ENCODE measurements at places on chromosomes 2 and 18.
A peak's percentile ranks its signal among the peaks of the same experiment; 100 is the strongest.

- no peak for DNase-seq
Measured at GRCh38 chr2:925309-925708, 25.3 kb upstream of the SNTG2 start.

DNA sequence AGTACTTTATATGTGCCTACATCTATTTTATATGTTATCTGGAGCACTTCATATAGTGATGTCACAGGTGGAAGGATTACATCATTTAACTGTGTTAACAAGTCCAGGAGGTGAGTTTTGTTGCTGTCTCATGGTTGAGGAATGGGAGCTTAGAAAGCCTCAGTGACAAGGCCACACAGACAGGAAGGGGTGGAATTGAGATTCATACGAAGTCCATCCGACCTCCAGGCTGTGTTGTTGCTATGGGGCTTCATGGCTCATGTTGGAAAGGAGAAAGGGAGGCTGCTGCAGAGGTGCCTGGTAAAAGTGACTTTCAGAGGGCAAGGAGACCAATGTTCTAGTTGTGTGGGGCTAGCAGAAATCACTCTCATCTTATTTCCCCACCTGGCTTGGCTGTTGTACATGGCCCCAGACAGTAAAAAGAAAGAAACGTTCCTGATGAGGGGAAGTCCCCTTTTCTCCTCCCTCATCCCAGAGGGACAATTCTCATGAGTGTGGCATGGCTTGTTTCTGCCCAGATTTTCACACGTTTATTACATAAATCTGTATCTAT, 31.0 kb upstream of the GREB1 start:
- no peak for DNase-seq

DNA sequence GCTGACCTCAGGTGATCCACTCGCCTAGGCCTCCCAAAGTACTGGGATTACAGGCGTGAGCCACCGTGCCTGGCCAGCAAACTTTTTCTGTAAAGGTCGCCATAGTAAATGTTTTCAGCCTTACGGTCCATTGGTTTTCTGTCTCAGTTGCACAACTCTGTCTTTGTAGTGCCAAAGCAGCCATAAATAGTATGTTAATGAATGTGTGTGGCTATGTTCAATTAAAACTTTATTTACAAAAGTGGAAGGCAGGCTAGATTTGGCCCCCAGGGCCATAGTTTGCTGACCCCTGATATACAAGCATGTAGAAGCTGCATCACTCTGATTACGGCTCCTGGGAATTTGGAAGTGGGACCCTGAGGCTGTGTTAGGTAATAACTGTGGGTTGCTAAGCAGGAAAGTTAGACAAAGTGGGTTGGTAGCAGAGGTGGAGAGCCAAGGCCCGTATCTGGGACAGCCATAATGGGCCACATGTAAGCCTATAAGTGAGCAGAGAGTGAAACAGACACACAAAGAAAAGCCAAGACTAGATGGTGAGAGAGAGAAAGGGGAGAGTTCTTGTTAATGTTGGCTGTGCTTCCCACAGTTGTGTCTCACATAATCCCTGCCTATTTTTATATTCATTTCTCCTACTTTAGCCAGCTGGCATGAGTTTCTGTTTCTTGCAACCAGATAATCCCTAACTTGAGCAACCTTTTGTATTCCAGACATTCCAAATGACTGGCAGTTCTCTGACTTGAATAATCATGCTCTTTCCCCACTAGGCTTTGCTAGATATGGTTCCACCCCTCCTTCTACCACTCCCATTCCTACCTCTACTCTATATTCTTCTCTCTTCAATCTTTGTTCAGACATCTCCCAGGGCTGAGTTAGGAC, 223.3 kb upstream of the STON1 start:
- no peak for DNase-seq

- DNase-seq: no peak
Measured at GRCh38 chr2:136085453-136086209, 32.3 kb downstream of the CXCR4 start.

GRCh38 chr2:50922506-50922905, 109.4 kb downstream of the NRXN1 start:
- no peak for DNase-seq

DNA sequence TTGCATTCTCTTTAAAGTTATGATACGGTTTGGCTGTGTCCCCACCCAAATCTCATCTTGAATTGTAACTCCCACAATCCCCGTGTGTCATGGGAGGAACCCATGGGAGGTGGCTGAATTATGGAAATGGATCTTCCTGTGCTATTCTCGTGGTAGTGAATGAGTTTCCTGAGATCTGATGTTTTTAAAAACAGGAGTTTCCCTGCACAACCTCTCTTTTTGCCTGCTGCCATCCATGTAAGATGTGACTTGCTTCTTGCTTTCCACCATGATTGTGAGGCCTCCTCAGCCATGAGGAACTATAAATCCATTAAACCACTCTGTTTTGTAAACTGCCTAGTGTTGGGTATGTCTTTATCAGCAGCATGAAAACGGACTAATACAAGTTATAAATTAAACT, 37.5 kb upstream of the SESTD1 start:
- DNase-seq: no peak

DNA sequence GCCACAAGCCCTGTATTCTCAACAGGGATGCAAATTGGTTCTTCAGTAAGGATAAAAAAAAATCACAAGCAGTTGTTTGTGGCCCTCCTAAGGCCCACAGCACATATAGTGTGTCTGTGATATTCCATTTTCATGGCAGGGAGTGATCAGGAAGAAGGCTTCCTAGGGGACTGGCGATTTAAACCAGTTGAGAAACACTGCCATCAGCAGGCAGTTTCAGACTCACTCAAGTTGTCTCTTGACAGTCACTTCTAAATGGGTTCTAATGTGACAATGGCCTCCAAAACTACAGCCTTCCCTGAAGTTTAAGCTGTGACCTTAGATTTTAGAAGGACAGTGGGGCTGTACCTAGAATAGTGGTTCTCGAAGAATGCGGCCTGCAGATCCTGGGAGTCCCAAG, 6.0 kb downstream of the CIAO1 start:
- no peak for DNase-seq

DNA sequence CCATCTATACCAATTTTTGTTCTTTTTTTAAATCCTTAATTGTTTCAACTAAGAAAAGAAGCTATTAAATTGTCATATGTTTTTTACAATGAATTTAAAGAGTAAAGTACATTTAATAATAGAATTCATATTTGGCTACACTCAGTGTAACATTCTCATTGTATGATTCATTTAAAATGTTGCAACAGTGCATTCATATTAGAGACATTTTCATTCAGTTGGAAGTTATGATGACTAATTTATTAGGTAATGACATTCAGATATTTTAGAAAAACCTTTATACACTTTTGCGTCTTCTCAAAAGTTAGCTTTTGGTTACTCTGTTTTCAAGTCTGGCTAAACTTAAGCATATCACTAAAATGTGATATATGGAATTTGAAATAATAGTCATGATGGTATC, 887.5 kb upstream of the NRXN1 start:
- no peak for DNase-seq

GRCh38 chr2:211760103-211760502, 778.5 kb downstream of the ERBB4 start:
- no peak for DNase-seq

- no peak for DNase-seq
Measured at GRCh38 chr18:57441071-57441794, 6.1 kb downstream of the ONECUT2 start.

DNA sequence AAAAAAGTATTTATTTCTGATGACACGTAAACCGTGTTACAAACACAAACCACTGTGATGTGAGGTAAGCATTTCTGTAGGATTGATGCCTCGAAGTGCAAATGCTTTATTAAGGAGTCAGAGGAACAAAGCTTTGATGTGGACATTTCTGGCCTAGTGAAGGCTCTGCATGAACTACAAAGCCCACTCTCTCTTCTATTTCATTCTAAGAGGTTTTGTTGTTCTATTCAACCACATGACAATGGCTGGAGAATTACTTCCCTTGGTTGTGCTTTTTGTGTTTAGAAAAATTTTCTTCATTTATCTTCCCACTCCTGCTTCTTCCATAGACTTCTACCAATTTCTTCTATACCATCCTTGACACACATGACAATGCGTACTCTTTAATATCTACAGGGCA, 125.7 kb upstream of the CCDC195 start:
- no peak for DNase-seq

DNA sequence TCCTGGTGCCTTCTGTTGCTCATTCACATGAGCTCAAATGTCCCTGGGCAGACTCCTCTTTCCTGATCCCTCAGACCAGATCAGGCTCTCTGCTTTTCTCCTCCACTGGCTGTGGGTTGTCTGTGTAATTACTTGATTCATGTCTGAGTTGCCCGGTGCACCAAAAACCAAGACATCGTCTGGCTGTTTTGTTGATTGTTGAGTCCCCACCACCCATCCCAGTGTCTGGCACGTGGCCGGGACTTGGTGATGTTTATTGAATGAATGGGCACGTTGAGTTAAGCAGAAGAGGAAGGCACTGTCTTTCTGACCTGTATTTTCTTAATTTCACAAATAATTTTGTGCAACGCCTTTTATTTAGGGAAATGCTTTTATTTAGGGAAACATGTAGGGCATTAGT, 499.1 kb upstream of the HS6ST1 start:
- DNase-seq: no peak

DNA sequence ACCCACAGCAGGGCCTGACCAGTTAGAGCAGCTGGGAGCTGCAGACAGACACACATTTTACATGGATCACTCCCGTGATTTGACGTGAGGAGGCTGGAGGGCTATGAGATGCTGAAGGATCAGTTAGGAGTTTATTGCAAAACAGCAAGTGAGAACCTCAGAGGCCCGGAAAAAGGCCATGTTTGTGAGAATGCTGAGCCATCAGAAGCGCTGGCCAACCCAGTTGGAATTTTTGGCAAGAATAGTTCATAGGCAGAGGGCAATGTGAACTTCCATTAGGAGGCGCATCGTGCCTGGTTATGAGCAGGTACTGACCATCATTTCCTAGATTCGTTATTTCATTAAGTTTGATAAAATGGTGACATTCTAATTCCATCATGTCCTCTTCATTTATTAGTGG, 23.3 kb upstream of the LMAN1 start:
- DNase-seq: no peak

- DNase-seq: no peak
Measured at GRCh38 chr2:7694076-7694985, 777.1 kb downstream of the RNF144A start.

- no peak for DNase-seq
Measured at GRCh38 chr2:83172841-83173240, 1286.2 kb downstream of the SUCLG1 start.

DNA sequence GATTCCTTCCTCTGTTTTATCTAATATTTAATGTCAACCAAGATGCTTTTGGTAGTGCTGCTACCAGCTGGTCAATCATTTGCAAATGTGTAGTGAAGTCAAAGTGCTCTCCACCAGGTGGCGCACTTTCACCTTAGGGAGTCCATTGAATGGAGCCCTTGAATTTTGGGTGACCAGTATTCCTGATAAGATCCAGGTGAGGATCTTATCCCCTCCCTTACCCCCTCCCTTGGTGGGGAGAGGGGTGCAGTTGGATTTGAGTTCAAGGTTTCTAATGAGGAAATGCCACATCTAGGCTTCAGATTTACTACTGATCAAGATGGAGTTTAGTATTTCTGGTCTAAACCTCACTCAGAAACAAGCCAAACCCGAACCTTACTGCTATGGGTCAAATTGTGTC, 12.0 kb upstream of the E2F6 start:
- peak; percentile 63 for DNase-seq

- DNase-seq: no peak
Measured at GRCh38 chr2:217366966-217367365, 507.1 kb upstream of the TNP1 start.

DNA sequence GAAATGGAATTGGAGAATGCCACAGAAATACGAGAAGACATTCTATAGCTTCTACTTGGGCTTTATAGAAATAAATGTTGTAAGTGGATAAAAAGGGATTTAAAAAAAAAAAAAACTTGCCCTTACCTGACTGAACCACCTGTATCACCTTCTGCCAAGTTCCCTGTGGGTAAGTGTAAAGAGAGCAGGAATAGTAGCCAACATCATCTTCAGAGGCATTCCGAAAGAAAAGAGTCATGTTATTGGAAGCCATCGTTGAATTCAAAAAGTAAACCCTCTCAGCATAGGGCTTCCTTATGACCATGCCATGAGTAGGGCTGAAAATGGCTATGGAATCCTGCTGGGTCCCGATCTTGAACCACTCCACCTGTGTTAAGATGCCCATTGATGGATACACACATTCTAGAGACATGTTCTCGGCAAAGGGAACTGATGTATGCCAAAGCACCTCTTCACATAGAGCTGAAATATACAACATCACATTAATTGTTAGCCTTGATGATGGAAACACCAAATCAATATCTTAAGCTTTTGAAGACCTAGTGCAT, 991 bp downstream of the CD226 start:
- no peak for DNase-seq

- no peak for DNase-seq
Measured at GRCh38 chr2:113214141-113214540, 40.4 kb downstream of the PSD4 start.

GRCh38 chr18:36811955-36812354, 16.8 kb downstream of the TPGS2 start:
- DNase-seq: no peak

GRCh38 chr2:42186366-42186765, 17.2 kb downstream of the EML4 start:
- no peak for DNase-seq

GRCh38 chr2:202669841-202670240, 35.1 kb downstream of the FAM117B start:
- DNase-seq: peak; percentile 5

DNA sequence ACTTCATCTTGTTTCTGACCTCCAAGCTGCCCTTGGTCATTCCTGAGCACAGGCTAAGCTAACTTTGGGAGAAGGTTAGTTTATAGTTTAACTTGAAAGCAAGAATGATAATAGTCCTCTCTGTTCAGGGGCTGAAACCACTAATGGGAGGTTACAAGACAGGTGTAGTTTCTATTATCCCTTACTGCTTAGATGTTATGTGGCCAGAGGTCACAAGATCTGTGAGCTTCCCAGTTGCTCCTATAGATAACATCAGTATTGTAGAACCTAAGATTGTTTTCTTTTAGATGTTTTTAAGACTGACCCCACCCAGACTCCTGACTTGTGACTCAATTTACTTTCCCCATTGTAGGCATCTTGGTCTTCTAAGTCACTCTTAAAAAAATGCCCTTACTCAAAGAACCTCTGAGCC, 94.8 kb upstream of the LPIN2 start:
- DNase-seq: no peak

GRCh38 chr2:155830817-155831579, 501.5 kb downstream of the NR4A2 start:
- no peak for DNase-seq

DNA sequence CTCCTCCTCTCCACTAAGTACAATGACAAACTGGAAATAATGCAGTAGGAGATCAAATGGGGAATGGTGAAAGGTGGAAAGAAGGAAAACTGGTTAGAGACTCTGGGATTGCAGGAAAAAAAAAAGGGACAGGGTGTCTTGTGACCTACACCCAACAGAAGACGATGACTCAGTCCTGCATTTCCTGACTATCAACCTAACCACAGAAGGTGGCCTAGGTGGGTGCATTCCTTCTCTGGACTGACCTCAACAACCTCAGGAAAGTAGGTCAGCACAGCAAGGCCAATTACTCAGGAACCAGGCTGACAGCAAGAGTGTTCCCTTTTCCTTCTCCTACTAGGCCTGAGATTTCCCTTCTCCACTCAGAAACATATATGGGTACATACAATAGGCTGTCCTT, 1386.4 kb upstream of the ZEB2 start:
- no peak for DNase-seq

Data from CD4-positive, alpha-beta memory T cell (primary cell).